A549 (cell line): ENCODE measurements at places on chromosomes 6 and 20. TPM values are rescaled to one million over a fixed set of nuclear protein-coding genes. Genes with fewer than 3 reads are reported as not detected.

Gene TUBE1
- 6.8 to 9.7 TPM (median 7.2 TPM) in 3 replicates for polyA plus RNA-seq

Gene IMPG1
- not detected in 3 replicates for polyA plus RNA-seq

Gene ACOT13
- polyA plus RNA-seq: 22.6 to 24.5 TPM (median 22.9 TPM) in 3 replicates

DNA sequence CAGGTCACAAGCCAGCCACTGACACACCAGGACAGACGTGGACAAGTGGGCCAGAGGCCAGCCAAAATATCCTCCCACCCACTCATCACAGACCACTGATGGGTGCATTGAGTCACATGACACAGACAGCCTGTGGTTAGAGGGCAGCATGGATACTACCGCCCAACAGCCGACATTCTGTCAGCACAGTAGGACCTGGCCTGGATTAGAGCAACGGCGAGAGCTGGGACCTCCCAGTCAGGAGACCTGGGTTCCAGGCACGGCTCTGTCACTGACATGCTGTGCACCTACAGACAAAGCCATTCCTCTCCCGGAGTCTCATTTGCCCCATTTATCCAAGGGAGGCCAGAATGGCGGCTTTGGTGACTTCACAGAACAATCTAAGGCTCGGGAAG is 8.0 kb downstream of the ZNF335 start:
- no peak for DNase-seq

- no peak for DNase-seq
Measured at GRCh38 chr6:36712816-36713215, 15.2 kb downstream of the RAB44 start.

DNA sequence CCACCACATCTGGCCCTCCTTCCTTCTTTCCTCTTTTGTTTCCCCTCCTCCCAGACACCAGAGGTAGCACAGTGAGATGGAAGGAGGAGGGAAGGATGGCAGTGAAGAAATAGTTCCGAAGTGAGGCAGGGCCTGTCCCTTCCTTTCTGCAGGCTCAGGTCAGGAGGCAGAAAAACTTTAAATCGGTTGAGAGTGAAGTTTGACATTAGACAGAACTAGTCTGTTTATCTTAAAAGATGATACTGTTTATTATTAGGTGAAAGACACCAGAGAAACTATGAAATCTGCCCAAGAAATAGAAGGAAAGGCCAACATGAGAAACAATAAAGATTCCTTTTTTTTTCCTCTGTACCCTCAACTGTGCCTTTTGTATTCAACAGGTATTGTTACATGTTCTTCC is 670.3 kb downstream of the UTRN start:
- DNase-seq: no peak

- no peak for DNase-seq
Measured at GRCh38 chr20:45377269-45377668, 856 bp downstream of the TP53TG5 start.

DNA sequence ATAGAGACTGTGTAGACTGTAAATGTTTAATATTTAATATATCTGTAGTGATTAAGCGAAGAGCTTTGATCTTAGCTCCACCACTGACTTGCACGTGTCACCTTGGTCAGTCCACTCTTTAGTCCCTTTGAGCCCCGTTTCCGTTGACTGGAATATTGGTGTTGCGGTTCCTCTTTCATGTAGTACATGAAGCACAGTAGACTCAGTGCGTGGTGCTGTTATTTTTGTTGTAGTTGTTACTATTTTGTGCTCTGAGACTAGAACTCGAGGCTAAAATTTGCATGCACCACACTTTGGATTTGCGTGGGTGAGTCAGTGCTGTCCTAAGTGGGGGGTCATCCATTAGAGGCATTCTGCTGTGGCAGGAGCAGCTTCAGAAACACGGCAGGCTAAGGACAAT is 291.4 kb downstream of the QKI start:
- no peak for DNase-seq

DNA sequence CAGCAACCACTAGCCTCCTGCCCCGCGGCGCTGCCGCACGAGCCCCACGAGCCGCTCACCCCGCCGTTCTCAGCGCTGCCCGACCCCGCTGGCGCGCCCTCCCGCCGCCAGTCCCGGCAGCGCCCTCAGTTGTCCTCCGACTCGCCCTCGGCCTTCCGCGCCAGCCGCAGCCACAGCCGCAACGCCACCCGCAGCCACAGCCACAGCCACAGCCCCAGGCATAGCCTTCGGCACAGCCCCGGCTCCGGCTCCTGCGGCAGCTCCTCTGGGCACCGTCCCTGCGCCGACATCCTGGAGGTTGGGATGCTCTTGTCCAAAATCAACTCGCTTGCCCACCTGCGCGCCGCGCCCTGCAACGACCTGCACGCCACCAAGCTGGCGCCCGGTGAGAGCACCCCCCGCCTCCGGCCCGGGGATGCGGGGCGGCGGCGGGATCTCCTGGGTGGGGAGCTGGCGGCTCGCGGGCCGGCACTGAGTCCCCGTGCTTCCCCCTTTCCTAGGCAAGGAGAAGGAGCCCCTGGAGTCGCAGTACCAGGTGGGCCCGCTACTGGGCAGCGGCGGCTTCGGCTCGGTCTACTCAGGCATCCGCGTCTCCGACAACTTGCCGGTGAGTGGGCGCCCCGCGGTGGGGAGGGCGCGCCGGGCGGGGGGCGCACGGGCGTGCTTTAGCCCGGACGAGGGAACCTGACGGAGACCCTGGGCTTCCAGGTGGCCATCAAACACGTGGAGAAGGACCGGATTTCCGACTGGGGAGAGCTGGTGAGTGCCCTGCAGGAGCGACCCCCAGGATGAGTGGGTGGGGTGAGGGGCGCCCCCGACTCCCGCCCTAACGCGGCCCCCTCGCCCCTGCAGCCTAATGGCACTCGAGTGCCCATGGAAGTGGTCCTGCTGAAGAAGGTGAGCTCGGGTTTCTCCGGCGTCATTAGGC is 585 bp downstream of the PIM1 start:
- peak; percentile 42 for DNase-seq
